Muscle of leg (tissue), 16 donors: ENCODE measurements at places on chromosomes 11 and 22. TPM values are rescaled to one million over a fixed set of nuclear protein-coding genes. Genes with fewer than 3 reads are reported as not detected.

GRCh38 chr11:92141159-92141558 lies 83.5 kb upstream of the FAT3 start:
- no peak overlapping the region for H3K4me3 ChIP-seq
- no peak overlapping the region for H3K27ac ChIP-seq
- no peaks in the 10 kb centered on the region for H3K27me3 ChIP-seq
- no peaks in the 10 kb centered on the region for H3K4me1 ChIP-seq

DNA sequence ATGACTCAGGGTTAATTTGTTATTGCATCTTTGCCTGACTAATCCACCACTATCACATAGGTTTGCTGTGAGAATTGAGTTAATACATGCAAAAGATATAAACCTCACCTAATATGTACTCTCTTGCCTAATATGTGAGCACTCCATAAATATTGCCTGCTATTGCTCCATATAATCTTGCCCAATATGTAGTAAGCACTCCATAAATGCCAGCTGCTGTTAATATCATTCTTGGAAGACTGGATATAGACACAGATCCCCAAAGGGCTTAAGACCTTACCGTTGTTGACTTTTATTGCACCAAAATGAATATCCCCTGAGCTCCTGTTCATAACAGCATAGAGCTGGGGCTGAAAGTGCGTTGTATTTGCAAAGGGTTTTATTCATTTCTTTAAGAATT lies 27.0 kb upstream of the LRRC55 start:
- H3K4me3 ChIP-seq, result no peak overlapping the region
- no peak overlapping the region for H3K27ac ChIP-seq
- H3K36me3 ChIP-seq, result no peaks in the 10 kb centered on the region
- H3K4me1 ChIP-seq, result peaks cover 5% of the 10 kb centered on the region
- H3K27me3 ChIP-seq, result no peaks in the 10 kb centered on the region
- DNase-seq, result no peak

IGF2 gene
- polyA plus RNA-seq, result 5,136 TPM

GRCh38 chr11:60761436-60762190 lies 4.9 kb downstream of the MS4A15 start:
- peaks cover 2% of the 10 kb centered on the region for H3K4me1 ChIP-seq
- DNase-seq, result peak; percentile 83
- peaks cover 2% of the 10 kb centered on the region for H3K27me3 ChIP-seq
- H3K36me3 ChIP-seq, result no peaks in the 10 kb centered on the region
- no peak overlapping the region for H3K4me3 ChIP-seq

DNA sequence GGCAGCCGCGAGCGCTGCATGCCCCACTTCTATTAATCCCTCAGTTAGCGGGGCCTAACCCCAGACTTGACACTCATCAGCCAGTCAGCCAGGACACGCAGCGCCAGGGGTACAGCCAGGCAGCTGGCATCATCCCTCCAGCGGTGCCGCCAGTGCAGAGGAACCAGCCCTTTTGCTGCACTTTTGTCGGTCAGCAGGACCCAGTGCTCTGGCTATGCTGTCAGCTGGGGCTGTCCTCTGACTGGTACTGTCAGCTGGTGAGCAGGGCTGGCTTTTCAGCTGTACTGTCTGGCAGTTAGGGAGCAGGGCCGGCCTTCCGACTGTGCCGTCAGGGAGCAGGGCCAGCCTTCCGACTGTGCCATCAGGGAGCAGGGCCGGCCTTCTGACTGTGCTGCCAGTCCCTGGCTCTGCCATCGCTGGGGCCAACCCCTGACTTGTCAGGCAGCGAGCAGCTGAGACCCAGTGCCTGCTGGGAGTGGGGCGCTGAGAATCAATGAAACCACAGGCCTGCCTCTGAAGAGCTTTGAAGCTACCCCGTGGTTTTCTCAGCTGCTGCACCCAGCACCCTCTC lies 115.4 kb downstream of the KIAA1671 start:
- H3K4me1 ChIP-seq, result peaks cover 32% of the 10 kb centered on the region
- H3K27me3 ChIP-seq, result peaks cover 3% of the 10 kb centered on the region
- no peaks in the 10 kb centered on the region for H3K36me3 ChIP-seq
- no peak overlapping the region for H3K4me3 ChIP-seq
- DNase-seq, result peak; percentile 79

CD3G gene
- polyA plus RNA-seq, result 0.13 TPM

POU2F3 gene
- polyA plus RNA-seq, result 0.20 TPM

- H3K27ac ChIP-seq, result no peak overlapping the region
- peak; percentile 63 for DNase-seq
- H3K27me3 ChIP-seq, result no peaks in the 10 kb centered on the region
- no peaks in the 10 kb centered on the region for H3K36me3 ChIP-seq
Measured at GRCh38 chr11:29333993-29334775, 682.6 kb downstream of the KCNA4 start.

DNA sequence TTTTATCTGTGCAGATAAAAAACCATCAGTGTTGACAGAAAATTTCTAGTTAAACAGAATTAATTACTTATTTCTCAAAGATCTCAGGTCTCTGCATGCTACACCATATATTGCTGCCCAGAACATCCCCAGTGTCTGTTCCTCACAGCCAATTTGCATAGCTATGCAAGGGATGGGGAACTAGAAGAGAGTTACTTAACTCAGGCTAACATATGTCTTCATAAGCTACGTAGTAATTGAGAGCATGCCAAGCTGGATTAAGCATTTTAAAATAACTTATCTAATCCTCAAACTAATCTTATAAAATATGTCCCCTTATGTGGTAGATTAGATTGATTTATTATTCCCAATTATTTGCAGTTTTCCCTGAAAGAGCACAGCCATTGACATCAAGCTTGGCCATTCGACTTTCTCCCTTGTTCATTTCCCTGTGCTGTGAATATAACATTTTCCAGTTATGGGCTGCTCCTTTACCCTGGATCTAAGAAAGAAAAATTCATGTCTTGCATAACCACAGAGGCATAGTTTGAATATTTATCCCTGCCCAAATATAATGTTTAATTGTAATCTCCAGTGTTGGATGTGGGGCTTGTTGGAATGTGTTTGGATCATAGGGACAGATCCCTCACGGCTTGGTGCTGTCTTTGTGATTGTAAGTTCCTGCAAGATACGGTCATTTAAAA lies 69.1 kb downstream of the C11orf87 start:
- no peaks in the 10 kb centered on the region for H3K4me1 ChIP-seq
- H3K27ac ChIP-seq, result no peak overlapping the region
- no peak for DNase-seq
- H3K27me3 ChIP-seq, result no peaks in the 10 kb centered on the region
- H3K36me3 ChIP-seq, result no peaks in the 10 kb centered on the region

ADM2 gene
- 0.65 TPM for polyA plus RNA-seq

DNA sequence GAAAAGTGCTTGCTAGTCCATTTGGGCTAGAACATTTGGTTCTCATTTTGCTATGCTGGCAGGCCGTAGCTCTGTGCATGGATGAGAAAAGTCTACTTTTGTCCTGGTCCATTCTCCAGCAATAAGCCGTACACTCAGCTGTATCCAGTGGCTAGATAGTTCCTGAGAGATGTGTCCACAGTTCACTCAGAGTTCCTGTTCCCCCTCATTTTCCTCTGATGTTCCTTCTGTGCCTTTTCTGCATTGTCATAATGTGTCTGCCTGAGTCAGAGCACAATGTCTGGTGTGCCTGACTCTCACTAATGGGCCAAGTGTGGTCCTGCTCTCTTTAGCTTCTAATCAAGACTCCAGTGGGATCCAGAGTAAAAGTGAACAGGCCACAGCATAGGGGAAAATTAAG lies 215.7 kb upstream of the CTSC start:
- H3K27ac ChIP-seq, result no peak overlapping the region
- H3K27me3 ChIP-seq, result no peaks in the 10 kb centered on the region
- H3K4me3 ChIP-seq, result no peak overlapping the region
- H3K4me1 ChIP-seq, result no peaks in the 10 kb centered on the region
- DNase-seq, result no peak

GRCh38 chr11:78784321-78785061 lies 209.8 kb upstream of the NARS2 start:
- H3K4me1 ChIP-seq, result peaks cover 19% of the 10 kb centered on the region
- H3K36me3 ChIP-seq, result peaks cover 2% of the 10 kb centered on the region
- no peaks in the 10 kb centered on the region for H3K27me3 ChIP-seq
- no peak overlapping the region for H3K27ac ChIP-seq
- H3K4me3 ChIP-seq, result no peak overlapping the region

GRCh38 chr11:133911171-133911570 lies 45.6 kb downstream of the IGSF9B start:
- no peak overlapping the region for H3K27ac ChIP-seq
- H3K36me3 ChIP-seq, result peaks cover 16% of the 10 kb centered on the region
- peaks cover 6% of the 10 kb centered on the region for H3K27me3 ChIP-seq
- H3K4me3 ChIP-seq, result no peak overlapping the region
- no peak for DNase-seq

- H3K36me3 ChIP-seq, result no peaks in the 10 kb centered on the region
- H3K27me3 ChIP-seq, result peaks cover 2% of the 10 kb centered on the region
- H3K4me1 ChIP-seq, result peaks cover 33% of the 10 kb centered on the region
- H3K4me3 ChIP-seq, result no peak overlapping the region
- H3K27ac ChIP-seq, result no peak overlapping the region
Measured at GRCh38 chr11:69121021-69121420, 34.7 kb upstream of the SMIM38 start.

- no peaks in the 10 kb centered on the region for H3K27me3 ChIP-seq
- H3K4me3 ChIP-seq, result peak overlapping the region; percentile 96
- H3K4me1 ChIP-seq, result peaks cover 82% of the 10 kb centered on the region
- peaks cover 3% of the 10 kb centered on the region for H3K36me3 ChIP-seq
- peak; percentile 79 for DNase-seq
- peak overlapping the region; percentile 89 for H3K27ac ChIP-seq
Measured at GRCh38 chr11:118921929-118922744, 3.6 kb downstream of the BCL9L start.

USH1C gene
- polyA plus RNA-seq, result 0.48 TPM

MN1 gene
- 15.2 TPM for polyA plus RNA-seq

DNA sequence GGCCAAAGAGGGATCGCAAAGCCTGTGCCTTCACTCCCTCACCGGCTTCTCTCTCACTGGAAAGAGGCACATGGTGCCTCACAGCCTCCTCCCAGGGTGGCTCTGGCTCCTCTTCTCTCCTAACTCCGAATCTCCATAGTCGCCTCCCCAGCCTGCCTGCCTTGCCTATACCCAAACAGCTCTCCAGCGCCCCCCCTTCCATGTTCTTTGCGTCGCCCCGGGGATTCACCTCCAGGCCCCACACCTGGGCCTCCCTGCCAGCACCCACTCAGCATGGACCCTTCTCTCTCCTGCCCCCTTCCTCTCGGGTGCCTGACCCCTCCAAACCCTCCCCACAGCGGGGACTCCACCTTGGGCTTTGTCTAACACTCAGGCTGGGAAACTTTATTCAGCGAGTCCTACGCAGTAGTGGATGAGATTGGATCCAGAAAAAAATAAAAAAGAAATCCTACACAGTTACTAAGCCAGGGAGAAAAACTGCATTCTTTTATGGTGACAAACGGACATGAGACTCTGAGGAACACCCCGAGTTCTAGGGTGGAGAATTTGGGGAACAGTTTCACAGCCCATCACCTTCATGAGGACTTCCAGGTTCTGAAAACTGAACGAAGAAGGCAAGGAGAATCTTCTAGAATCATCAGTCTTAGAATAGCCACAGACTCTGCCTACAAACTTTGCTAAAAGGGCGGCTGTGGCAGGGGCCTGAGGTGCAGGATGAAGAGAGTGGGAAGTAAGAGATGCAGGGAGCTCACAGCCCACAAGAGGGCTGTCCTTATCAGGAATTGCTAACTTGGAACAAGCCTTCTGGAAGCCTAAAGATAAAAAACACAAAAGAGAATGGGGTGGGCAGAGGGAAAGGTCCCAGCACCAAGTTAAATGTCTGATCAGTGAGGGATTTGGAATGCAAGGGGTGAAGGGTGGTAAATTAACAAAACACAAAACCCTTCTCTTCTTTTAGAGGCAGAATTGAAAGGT lies 5.3 kb downstream of the PPM1F start:
- no peak overlapping the region for H3K4me3 ChIP-seq
- H3K27ac ChIP-seq, result peak overlapping the region; percentile 81
- no peaks in the 10 kb centered on the region for H3K27me3 ChIP-seq
- peaks cover 89% of the 10 kb centered on the region for H3K4me1 ChIP-seq
- peak; percentile 55 for DNase-seq

DNA sequence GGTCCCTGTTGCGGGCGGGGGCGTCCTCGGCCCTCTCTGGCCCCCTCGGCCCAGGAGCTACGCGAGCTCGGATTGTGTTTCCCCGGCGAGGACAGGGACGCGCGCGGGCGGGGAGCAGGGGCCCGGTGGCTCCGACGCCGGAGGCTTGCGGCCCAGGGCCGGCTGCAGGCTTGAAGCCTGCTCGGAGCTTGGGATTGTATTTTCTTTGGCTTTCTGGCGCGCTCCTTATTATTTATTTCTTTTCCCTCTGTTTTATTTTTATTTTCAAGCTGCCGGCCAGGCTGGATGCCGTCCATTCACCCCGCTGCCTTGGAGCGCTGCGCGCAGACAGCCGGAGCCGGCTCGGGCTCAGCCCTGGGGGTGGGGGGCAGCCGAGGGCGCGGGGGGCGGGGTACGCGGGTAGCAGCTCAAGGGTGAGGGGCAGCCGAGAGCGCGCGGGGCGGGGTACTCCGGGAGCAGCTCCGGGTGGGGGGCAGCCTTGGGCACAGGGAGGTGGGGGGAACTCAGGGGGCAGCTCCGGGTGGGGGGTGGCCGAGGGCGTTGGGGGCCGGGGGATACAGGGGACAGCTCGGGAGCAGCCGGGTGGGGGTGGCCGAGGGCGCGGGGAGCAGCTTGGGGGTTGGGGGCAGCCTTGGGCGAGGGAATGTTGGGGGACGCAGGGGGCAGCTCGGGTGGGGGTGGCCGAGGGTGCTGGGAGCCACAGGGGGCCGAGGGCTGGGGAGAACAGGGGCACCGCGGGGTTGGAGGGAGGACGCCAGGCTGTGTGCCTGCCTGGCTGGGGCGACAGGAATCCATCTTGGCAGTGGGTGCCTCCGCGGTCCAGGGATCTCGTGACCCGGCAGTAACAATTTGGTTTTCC lies 42.7 kb downstream of the KCNJ1 start:
- H3K36me3 ChIP-seq, result no peaks in the 10 kb centered on the region
- peaks cover 6% of the 10 kb centered on the region for H3K4me1 ChIP-seq
- peaks cover 2% of the 10 kb centered on the region for H3K27me3 ChIP-seq
- no peak overlapping the region for H3K4me3 ChIP-seq

CALCA gene
- polyA plus RNA-seq, result not detected

- H3K4me1 ChIP-seq, result peaks cover 7% of the 10 kb centered on the region
- no peak overlapping the region for H3K27ac ChIP-seq
- H3K4me3 ChIP-seq, result no peak overlapping the region
- no peaks in the 10 kb centered on the region for H3K27me3 ChIP-seq
Measured at GRCh38 chr11:72308226-72309073, 64.5 kb upstream of the PHOX2A start.

DNA sequence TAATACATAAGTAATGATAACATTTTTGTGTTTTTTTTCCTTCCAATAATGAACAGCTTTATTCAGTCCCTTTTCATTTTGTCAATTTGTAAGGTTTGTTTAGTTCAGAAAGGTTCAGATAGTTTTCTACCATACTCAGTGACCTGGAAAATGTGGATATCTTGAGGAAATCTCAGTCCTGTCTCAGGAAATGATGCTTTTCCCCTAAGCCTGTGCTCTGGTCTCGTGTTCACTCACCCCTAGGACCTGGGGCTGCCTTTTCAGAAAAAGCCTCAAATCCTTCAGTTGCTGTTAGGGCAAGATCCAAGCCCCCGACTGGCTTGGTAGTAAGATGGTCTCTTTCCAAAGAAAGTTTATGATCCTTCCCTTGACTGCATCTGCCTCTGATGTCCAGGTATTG lies 21.8 kb downstream of the MS4A6A start:
- no peaks in the 10 kb centered on the region for H3K4me1 ChIP-seq
- no peaks in the 10 kb centered on the region for H3K27me3 ChIP-seq
- no peak overlapping the region for H3K27ac ChIP-seq
- H3K36me3 ChIP-seq, result no peaks in the 10 kb centered on the region
- DNase-seq, result no peak
- H3K4me3 ChIP-seq, result no peak overlapping the region
